SK-N-SH (cell line): ENCODE measurements at places on chromosomes 3 and 15. TPM values are rescaled to one million over a fixed set of nuclear protein-coding genes. Genes with fewer than 3 reads are reported as not detected.

DNA sequence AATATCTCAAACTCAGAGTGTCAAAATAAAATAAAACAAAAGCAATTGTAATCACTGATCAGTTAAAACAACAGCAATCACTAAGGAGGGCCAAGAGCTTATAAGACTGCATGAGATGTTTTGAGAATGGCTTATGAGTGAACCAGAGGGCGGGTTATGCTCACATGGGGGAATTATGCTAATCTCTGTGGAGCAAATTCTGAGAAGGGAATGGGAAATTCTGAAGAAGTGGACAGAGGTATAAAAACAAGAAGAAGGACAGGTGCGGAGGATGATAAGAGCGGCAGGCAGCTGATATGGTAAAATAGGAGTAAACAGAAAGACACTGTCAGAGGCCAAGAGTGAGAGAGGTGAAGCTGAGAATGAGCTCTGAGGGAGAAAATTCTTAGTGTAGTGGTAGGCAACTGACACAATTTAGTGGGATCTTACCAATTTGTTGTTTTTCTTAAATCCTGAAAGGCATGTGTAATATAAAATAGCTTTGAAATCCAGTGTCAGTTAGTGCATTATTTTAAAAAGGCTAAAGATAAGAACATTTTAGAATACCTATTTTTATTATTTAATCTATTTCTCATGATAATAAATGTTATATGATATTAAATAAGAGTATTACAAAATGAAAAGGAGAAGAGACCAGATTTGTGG, 133.8 kb downstream of the SPATA16 start:
- no peaks in the 10 kb centered on the region for H3K27me3 ChIP-seq
- no peaks in the 10 kb centered on the region for H3K36me3 ChIP-seq
- H3K4me3 ChIP-seq, result no peak overlapping the region
- DNase-seq, result no peak
- H3K4me1 ChIP-seq, result no peaks in the 10 kb centered on the region

TNNC1 gene
- polyA plus RNA-seq, result 2.6 and 3.0 TPM in 2 replicates

ERICH6 gene
- polyA plus RNA-seq, result 0.08 and 0.21 TPM in 2 replicates

SLC2A2 gene
- polyA plus RNA-seq, result 0.59 and 0.63 TPM in 2 replicates

- H3K36me3 ChIP-seq, result no peaks in the 10 kb centered on the region
- DNase-seq, result no peak
- no peak overlapping the region for H3K27ac ChIP-seq
- no peak overlapping the region for H3K4me3 ChIP-seq
- no peaks in the 10 kb centered on the region for H3K27me3 ChIP-seq
These were observed 166.6 kb downstream of the PLD1 start for GRCh38 chr3:171643681-171644080.

DNA sequence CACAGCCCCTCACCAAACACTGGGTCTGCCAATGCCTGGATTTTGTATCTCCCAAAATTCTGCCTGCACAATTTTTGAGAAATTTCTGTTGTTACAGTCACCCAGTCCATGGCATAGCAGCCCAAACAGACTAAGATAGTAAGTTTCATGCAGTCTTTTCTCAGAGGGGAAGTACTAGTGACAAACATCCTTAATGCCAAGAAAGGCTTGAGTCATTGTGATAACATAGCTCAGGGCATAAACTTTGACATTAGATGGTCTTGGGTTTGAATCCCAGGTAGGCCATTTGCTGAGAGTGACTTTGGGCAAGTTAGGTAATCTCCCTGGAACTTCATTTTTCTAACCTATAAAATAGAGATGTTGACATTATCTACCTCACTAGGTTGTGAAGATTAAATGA, 36.1 kb upstream of the PFN2 start:
- H3K36me3 ChIP-seq, result no peaks in the 10 kb centered on the region
- H3K4me3 ChIP-seq, result no peak overlapping the region
- no peaks in the 10 kb centered on the region; the same call in none of the 2 replicates for H3K4me1 ChIP-seq
- H3K27me3 ChIP-seq, result no peaks in the 10 kb centered on the region
- no peak for DNase-seq

GRCh38 chr15:35089551-35089950, 4.5 kb upstream of the NANOGP8 start:
- H3K36me3 ChIP-seq, result no peaks in the 10 kb centered on the region
- no peaks in the 10 kb centered on the region for H3K4me1 ChIP-seq
- no peak for DNase-seq
